ENCODE measurements at places on chromosomes 5 and 9.

- no peak for DNase-seq
Measured at GRCh38 chr5:51479840-51480239, 96.6 kb downstream of the ISL1 start.

- DNase-seq, result no peak
Measured at GRCh38 chr9:21114311-21114710, 27.3 kb downstream of the IFNW1 start.

DNA sequence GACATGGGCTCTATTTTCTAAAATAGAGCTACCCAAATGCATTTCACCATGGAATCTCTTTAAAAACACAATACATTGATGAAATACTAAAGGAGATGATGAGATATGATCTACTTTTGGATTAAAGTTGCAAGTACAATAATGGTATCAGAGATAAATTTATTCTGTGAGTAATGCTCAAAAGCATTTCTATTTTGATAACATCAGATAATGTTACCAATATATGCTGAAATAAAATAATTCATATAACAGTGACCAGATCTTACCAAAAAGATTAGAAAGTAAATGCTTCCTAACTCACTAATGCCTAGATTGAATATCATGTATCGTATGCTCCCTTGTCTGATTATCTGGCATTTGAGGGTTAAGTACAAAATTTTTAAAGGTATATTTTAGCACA is 761.8 kb upstream of the ZNF608 start:
- no peak for DNase-seq

GRCh38 chr9:134655586-134656333 is 14.2 kb downstream of the COL5A1 start:
- no peak for DNase-seq

GRCh38 chr9:89464300-89464901 is 33.5 kb downstream of the SEMA4D start:
- no peak for DNase-seq

DNA sequence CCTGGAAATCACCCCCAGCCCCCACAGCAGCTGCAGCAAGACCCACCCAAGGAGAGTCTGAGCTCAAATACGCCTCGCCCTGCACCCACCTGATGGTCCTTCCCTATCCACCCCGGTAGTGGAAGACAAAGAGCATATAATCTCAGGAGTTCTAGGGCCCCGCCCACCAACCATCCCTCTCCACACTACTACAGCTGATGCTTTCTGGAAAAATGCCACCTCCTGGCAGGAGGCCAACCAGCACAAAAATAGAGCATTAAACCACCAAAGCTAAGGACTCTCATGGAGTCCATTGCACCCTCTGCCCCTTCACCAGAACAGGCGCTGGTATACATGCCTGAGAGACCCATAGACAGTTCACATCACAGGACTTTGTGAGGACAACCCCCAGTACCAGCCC is 22.5 kb upstream of the NIPSNAP3A start:
- DNase-seq, result no peak

GRCh38 chr5:103327451-103327850 is 68.9 kb downstream of the MACIR start:
- DNase-seq, result no peak

DNA sequence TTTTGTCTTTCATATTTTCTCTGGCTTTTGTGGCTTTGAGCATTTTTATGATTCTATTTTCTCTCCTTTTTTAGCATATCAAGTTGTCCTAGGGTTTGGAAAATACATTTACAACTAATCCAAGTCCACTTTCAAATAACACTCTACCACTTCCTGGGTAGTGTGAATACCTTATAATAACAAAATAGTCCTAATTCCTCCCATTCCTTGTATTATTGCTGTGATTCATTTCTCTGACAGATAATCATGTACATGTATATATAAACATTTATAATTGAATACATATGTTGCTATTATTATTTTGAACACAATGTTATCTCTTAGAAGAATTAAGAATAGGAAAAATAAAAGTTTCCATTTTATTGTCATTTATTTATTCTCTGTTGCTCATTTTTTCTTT is 14.9 kb upstream of the ADAM19 start:
- no peak for DNase-seq

GRCh38 chr9:136543280-136543679 is 2.6 kb downstream of the NOTCH1 start:
- DNase-seq, result peak; percentile 28

DNA sequence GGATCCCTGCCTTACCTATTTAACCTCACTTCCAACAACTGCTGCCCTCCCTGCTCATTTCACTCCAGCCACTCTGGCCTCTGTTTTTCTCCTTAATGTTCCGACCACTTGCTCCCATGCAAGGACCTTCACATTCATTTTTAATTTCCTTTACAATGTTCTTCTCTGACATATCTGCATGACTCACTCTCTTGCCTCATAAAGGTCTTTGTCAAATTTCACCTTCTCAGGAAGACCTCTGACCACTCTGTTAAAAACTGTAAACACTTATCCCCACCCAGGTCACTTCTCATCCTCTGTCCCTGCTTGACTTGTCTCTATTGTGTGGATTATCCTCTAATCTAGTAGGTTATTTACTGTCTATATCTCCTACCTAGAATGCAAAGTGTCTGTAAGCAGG is 751.2 kb downstream of the BRINP1 start:
- no peak for DNase-seq

- DNase-seq, result peak; percentile 1
Measured at GRCh38 chr5:57495285-57496086, 12.9 kb upstream of the ACTBL2 start.

DNA sequence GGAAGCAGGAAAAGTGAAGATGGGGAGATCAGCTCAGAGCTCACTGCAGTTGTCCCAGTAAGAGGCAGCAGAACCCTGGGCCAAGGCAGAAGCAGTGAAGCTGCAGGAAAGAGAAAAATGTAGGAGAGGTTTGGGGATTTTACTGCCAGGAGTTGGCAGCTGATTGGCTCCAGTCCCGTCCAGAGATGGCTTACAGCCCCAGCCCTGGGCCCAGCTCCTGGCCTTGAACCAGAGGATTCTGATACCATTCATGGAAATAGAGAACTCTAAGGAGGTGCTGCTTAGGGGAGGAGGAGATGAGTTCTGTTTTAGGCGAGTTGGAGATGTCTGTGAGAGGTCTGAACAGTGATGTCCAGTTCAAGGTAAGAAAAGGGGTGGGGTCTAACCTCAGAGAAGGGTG is 4.6 kb downstream of the MORN5 start:
- DNase-seq, result no peak

- DNase-seq, result no peak
Measured at GRCh38 chr5:178282391-178282790, 49.8 kb upstream of the PHYKPL start.

DNA sequence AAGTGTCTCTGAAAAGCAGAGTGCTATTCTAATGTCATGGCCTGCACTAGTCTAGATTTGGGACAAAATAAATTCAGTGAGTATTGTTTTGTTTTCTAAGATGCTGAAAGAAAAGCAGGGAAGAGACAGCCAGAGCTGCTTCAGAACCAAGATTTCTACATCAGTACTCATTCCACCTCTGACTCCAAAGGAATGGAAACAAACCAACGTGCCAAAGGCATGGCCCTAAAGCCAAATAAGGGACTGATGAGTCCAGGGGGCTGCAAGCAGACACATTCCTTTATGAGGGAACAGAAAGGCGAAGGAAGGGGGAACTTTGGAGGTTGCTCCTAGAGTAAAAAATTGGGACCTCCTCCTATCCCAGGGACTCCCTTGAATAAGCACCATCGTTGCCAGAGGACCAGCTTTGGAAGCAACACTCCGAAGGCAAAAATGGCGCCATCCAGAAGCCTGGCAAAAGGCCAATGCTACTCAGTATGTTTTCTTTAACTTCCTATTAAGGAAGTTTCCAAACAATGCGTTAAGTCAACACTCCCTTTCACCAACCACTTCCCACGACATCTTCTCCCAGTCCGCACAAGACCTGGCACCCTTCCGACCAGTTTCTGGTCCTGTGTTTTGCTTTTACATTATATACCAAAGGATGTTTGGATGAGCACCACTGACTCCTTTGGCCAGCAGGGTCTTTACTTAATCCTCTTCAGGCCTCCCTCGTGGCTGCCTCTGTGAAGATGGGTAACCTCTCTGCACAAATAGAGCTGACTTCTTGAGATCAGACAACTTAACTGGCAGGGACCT is 31.6 kb downstream of the ADAM19 start:
- DNase-seq, result no peak

- DNase-seq, result no peak
Measured at GRCh38 chr9:37942621-37943344, 38.9 kb upstream of the SLC25A51 start.

- no peak for DNase-seq
Measured at GRCh38 chr9:94921092-94921471, 194.6 kb downstream of the AOPEP start.

- DNase-seq, result no peak
Measured at GRCh38 chr5:126358525-126358924, 64.7 kb upstream of the GRAMD2B start.

GRCh38 chr5:1820926-1821325 is 19.7 kb downstream of the NDUFS6 start:
- no peak for DNase-seq

DNA sequence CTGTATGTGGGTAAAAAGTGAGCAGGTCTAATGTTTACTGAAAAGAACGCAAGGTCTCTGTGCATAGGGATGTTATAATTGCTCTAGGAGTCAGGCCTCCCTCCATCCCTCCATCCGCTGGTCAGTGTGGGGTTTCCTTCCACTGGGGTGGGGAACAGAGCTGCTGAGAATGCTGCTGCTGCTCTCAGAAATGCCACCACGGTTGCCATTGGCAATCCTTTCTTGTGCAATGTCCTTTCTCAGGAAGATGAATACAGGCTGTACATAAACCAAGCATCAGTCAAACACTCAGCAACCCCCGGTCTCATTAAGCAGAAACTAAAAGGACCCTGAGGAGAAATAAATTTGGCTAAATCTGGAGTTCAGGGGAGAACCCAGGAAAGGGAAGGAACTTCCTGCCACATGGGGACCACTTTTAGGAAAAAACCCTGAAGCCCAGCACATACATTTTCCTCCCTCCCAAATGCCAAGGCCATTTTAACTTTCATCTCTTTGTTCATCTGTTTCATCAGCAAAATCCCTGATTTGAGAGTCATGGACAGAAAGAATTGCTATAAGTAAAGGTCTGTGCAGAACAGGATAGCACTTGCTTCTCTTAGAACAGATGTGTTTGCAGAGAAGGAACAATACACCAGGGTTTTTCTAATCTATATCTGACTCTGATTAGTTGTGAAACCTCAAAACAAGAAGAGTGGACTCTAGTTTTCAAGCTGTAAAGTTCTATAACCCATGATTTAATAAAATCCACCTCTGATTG is 70.4 kb upstream of the SLC1A3 start:
- DNase-seq, result no peak

DNA sequence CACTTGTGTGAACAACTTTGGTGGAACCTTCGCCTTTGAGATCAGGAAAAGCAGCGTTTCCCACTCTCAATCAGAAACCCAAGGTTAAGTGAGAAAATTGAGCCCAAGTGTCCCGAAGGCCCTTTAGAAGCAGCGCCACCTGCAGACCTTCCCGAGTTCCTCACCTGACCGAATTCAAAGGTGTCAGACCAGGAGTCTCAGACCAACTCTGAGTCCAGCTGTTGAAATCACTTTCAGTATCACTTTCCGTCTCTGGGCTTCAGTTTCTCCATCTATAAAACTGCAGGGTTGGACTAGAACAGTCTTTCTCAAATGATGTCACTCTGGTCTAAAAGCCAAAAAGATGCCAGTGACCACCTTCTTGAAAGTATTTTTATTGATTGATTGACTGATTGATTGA is 31.7 kb upstream of the GRHPR start:
- peak; percentile 15 for DNase-seq

GRCh38 chr9:37036371-37036775 is 2.3 kb upstream of the PAX5 start:
- no peak for DNase-seq

DNA sequence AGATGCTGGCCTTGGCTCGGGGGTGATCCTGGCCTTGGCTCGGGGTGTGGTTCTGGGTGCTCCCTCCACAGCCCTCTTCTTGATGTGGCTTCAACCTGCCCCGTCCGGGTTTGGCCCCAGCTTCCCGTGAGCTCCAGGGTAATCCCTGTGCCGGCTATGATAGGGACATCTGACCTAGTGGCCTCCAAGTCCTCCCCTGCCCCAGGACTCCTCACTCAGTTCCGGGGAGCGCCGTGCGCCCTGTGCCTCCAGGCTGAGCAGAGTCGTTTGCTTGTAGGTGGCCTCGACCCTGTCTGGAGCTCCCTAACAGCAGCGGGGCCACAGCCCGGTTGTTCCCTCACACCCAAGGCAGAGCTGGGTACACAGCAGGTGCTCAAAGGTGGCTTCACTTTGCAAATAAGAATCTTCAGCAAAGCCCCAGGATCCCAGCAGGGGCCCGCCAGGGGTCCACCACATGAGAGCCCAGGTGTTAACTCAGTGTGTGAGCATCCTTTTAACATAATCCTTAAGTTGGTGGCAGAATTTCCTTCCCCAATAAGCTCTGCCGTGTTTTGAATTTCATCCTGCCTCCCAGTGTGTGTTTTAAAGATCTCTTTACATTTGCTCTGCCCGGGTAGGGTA is 32.3 kb upstream of the CEP72 start:
- no peak for DNase-seq

GRCh38 chr5:107426872-107427271 is 243.9 kb downstream of the EFNA5 start:
- DNase-seq, result no peak

GRCh38 chr9:120901755-120902568 is 24.6 kb downstream of the TRAF1 start:
- no peak for DNase-seq

GRCh38 chr5:170571875-170572852 is 68.3 kb downstream of the KCNIP1 start:
- no peak for DNase-seq

DNA sequence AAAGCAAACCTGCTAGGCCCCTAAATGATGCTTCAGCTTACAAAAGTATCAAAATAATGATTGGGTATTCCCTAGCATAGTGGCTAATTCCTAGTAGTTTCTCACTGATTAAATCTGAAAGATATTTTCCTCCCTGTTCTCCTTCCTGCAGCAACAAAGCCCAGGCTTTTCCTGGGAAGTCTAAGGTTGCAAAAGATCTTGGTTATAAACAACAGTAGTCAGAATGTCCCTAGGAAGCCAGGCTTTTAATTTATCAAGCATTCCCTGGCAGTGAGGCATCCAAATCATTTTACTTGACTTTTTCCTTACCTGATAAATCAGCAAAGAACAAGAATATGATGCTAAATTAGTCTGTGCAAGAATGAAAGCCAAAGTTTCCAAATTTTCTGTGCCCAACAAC is 272.0 kb downstream of the PDE4D start:
- no peak for DNase-seq
